Umbilical cord (tissue), 2 donors: ENCODE measurements at places on chromosomes 16 and 17. TPM values are rescaled to one million over a fixed set of nuclear protein-coding genes. Genes with fewer than 3 reads are reported as not detected.

GRCh38 chr16:66457888-66458287 is 30.8 kb downstream of the BEAN1 start:
- DNase-seq: no peak

- no peak for DNase-seq
Measured at GRCh38 chr16:84973236-84973635, 38.1 kb downstream of the ZDHHC7 start.

- DNase-seq: no peak
Measured at GRCh38 chr17:5443728-5444127, 4.8 kb upstream of the C1QBP start.

The SMIM36 gene
- 1.9 TPM for total RNA-seq

The POLG2 gene
- 9.6 TPM for total RNA-seq
